Ascending aorta (tissue), 2 donors: ENCODE measurements at places on chromosomes 2 and 18.
A peak's percentile ranks its signal among the peaks of the same experiment; 100 is the strongest.

DNA sequence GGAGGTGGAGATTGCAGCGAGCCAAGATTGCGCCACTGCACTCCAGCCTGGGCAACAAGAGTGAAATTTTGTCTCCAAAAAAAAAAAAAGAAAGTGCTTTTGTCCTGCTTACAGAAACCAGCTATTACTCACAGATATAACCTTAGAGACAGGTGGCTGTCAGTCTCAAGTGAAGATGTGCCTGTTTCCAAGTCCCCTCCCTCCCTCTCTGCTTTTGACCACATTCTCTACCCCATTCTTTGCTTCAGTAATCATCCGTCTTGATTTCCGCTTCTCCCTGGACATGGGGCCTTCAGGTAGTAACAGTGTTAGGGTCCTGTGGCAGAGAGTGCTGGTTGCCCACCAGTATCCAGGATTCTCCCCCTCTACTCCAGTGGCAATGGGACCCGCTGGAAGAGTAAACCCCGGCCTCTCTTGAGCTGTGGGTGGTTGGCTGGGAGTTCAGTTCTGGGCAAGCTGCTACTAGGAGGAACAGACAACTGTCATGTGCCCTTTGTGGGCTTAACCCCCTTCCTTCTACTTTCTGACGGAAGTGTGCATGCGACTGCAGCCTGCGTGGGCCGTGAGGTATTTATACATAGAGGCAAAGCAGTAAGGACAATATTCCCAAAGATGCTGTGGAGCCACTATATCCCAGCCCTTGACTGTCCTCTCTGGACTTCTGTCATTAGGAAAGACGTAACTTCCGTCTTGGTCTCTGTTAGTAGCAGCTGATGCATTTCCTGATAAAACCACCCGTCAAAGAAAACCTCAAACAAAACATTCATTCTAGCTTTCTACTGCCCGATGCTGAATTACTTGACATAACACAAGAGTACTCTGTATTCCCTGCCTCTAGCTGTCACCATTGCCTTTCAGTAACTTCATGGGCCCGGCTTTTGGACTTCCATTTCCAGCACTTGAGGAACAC, 17.8 kb downstream of the PDCL3 start:
- H3K4me3 ChIP-seq, result no peak overlapping the region
- peak overlapping the region; percentile 41 for H3K27ac ChIP-seq
- H3K4me1 ChIP-seq, result no peaks in the 10 kb centered on the region

- no peak for DNase-seq
- H3K4me3 ChIP-seq, result no peak overlapping the region
- H3K27ac ChIP-seq, result no peak overlapping the region
- no peaks in the 10 kb centered on the region for H3K36me3 ChIP-seq
- H3K27me3 ChIP-seq, result no peaks in the 10 kb centered on the region
- no peaks in the 10 kb centered on the region for H3K4me1 ChIP-seq
Observed at GRCh38 chr2:35415282-35415681, 940.3 kb upstream of the CRIM1 start.

DNA sequence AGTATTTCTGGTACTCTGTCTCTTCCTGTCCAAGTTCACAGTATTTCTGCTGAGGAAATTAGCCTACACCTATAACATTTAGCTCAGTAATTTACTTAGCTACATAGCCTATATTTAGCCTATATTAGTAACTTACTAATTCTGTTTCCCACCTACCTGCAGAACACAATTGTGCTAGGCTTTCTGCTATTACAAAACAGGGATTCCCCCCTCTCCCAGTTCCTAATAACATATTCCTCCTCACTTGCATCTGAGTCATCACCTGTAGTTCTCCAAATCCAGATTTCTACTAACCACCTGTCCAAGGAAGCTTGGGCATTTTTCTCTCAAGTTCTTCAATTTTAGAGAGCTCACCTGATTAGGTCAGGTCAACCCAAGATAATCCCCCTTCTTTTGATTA, 94.9 kb downstream of the NETO1 start:
- H3K4me3 ChIP-seq, result no peak overlapping the region
- no peaks in the 10 kb centered on the region for H3K4me1 ChIP-seq
- no peak overlapping the region for H3K27ac ChIP-seq
- H3K36me3 ChIP-seq, result no peaks in the 10 kb centered on the region

DNA sequence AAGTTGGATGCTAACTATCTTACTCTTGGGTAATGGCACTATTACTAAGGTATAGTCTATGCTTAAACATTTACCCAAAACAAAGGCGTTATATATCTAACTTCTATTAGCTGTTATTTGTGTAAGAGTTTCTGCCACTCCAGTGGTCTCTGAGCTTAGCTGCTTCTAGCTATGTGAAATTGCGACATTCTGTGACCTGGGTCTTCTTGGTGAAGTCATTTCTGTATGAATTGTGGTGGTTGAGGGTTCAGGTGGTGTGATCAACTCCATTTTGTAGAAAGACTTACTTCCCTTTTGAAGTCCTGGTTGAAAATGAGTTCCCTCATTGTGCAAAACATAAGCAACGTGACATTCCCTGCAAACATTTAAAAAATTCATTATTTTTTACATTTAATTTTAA, 221.6 kb downstream of the PIK3C3 start:
- H3K4me3 ChIP-seq, result no peak overlapping the region
- no peak for DNase-seq
- H3K27me3 ChIP-seq, result no peaks in the 10 kb centered on the region
- H3K36me3 ChIP-seq, result no peaks in the 10 kb centered on the region
- H3K27ac ChIP-seq, result no peak overlapping the region
- no peaks in the 10 kb centered on the region for H3K4me1 ChIP-seq

- no peaks in the 10 kb centered on the region for H3K4me1 ChIP-seq
- H3K27ac ChIP-seq, result no peak overlapping the region
- peaks cover 59% of the 10 kb centered on the region for H3K36me3 ChIP-seq
- no peak overlapping the region for H3K4me3 ChIP-seq
Observed at GRCh38 chr2:36584148-36584794, 13.7 kb downstream of the FEZ2 start.

- H3K36me3 ChIP-seq, result no peaks in the 10 kb centered on the region
- no peak for DNase-seq
Observed at GRCh38 chr2:212970132-212970531, 181.3 kb downstream of the IKZF2 start.

- H3K4me1 ChIP-seq, result no peaks in the 10 kb centered on the region
- peak; percentile 80 for DNase-seq
- H3K4me3 ChIP-seq, result peak overlapping the region; percentile 12
- no peaks in the 10 kb centered on the region for H3K36me3 ChIP-seq
- no peaks in the 10 kb centered on the region for H3K27me3 ChIP-seq
Observed at GRCh38 chr2:177763531-177764265, 308.9 kb downstream of the PDE11A start.

DNA sequence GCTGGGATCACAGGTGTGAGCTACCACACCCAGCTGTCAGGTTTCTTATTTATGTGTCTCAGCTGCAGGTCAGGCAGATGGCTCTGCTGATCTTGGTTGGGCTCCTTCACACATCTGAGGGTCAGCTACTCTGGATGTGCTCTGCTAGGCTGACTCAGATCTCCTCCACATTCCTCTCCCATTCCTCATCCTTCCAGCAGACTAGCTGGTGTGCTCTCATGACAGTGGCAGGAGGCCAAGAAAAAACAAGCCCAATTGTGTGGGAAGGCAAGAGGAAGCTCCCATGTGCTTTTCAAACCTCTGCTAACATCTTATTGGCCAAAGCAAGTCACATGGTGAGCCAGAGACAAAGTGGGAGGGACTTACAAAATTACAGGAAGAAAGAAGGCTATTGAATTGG, 11.7 kb upstream of the MSH6 start:
- H3K4me3 ChIP-seq, result no peak overlapping the region
- H3K27me3 ChIP-seq, result no peaks in the 10 kb centered on the region
- no peaks in the 10 kb centered on the region for H3K36me3 ChIP-seq
